ENCODE measurements at places on chromosomes 6 and 20. TPM values are rescaled to one million over a fixed set of nuclear protein-coding genes. Genes with fewer than 3 reads are reported as not detected.

DNA sequence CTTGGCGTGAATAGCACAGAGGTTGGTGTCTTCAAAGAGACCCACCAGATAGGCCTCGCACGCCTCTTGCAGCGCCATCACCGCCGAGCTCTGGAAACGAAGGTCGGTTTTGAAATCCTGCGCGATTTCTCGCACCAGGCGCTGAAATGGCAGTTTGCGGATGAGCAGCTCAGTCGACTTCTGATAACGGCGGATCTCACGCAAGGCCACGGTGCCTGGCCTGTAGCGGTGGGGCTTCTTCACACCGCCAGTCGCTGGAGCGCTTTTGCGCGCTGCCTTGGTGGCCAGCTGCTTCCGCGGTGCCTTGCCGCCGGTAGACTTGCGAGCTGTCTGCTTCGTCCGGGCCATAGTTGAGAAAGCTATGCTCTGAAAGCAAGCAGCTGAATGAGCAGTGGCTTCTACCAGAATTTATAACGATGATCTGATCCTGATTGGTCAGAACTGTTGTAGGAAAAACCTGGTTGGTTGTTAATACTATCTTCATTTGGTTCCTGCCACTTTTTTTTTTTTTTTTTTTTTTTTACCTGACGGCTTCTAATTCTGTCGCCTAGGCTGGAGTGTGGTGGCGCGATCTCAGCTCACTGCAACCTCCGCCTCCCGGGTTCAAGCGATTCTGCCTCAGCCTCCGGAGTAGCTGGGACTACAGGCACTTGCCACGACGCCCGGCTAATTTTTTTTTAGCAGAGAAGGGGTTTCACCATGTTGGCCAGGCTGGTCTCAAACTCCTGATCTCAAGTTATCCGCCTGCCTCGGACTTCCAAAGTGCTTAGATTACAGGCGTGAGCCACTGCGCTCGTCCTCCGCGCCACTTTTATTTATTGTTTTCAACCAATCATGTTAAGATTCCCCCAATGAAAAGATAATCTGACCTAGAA lies 21.5 kb downstream of the OR2B2 start:
- peak; percentile 89 for DNase-seq

GRCh38 chr6:137950581-137950980 lies 83.5 kb downstream of the TNFAIP3 start:
- DNase-seq: no peak

DNA sequence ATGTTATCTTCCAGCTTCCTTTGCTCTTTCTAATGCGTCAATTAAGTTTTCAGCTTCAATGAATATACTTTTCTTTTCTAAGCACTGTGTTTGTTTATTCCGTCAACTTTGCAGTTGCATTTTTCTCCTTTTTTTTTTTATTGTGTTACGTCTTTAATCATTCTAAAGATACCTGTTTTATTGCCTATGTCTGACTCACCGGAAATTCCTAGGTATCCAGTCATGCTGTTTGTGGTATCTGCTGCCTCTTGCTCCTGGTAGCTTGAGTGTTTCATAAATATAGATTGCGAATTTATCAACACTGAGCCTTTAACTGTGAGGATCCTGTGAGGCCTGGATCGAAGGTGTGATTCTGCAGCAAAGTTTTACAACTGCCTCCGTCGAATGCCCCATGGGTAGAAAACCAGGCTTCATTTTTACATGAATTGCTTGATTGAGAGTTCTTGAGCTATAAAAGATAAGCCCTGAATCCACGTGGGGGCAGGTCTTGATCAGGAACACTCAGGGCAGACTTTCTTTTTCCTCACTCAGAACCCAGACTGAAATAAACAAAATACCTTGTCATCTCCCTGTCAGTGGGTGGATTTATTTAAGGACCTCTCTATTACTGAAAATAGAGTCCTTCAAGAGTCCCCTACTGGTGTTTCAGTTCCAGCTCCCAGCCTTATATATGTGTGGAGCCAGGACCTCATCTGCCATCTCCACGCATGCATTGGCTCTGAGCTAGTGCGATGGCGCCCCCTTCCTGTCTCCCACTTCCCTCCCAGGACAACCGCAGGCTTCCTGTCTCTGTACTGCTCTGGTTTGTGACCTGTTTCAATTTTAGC lies 60.1 kb upstream of the LRRC1 start:
- peak; percentile 77 for DNase-seq

GRCh38 chr20:38061109-38061508 lies 27.6 kb downstream of the RPRD1B start:
- no peak for DNase-seq

- no peak for DNase-seq
Observed at GRCh38 chr6:118344014-118344670, 204.0 kb upstream of the PLN start.

DNA sequence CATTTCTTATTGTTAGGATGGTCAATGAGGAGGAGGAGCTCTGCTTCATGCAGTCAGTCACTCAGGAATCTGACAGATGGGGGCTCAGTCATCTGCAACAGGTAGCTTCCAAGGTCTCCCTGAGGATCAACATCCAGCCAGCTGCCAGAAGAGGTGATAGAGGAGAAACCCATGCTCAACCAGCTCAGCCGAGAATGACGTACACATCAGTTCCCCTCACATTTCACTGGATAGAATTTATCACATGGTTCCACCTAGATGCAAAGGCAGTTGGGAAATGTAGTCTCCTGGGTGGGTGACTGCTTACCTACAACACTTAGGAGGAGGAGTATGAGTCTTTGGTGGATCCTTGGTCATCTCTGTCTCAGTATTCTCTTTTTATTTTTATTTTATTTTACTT lies 144.5 kb downstream of the CEBPB start:
- DNase-seq: no peak

Gene B3GALT4
- 4.0 TPM for polyA plus RNA-seq

Gene COL12A1
- 868 TPM for polyA plus RNA-seq

Gene CCNC
- polyA plus RNA-seq: 44.8 TPM

Gene COX4I2
- not detected for polyA plus RNA-seq

Gene TRAPPC3L
- polyA plus RNA-seq: 0.17 TPM

Gene MTFR2
- 5.5 TPM for polyA plus RNA-seq

Gene SNPH
- polyA plus RNA-seq: 1.8 TPM

Gene CCN5
- polyA plus RNA-seq: 2.0 TPM

Gene CD83
- polyA plus RNA-seq: 0.85 TPM

Data from BJ (cell line).